ENCODE measurements at places on chromosomes 11 and 22.
A peak's percentile ranks its signal among the peaks of the same experiment; 100 is the strongest.

DNA sequence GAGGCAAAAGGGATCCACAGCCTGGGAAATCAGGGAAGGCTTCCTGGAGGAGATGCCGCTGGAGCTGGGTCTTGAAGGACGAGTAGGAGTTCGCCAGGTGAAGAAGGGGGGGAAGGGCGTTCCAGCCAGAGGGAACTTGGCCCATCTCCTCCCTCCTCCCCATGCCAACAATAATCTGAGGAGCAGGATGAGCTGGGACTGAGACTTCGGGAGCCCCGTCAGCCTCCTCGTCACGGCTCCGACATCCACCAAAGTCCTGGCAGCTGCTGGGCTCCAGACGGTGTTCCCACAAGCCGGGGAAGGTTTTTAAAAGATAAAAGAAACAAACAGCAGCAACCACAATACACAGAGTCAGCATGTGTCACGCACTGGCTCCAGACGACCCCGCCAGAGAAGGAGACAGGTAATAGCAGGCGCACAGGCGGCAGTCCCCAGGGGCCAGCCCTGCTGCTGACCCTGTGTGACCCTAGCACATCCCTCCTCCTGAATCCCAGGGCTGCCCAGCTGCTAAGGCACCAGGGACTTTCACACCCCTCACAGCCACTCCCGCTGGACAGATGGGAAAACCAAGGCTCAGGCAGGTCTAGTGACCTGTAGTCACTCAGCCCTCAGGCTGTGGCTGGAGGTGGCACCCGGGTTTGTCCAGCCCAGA lies 37.3 kb downstream of the NUP50 start:
- DNase-seq, result no peak

DNA sequence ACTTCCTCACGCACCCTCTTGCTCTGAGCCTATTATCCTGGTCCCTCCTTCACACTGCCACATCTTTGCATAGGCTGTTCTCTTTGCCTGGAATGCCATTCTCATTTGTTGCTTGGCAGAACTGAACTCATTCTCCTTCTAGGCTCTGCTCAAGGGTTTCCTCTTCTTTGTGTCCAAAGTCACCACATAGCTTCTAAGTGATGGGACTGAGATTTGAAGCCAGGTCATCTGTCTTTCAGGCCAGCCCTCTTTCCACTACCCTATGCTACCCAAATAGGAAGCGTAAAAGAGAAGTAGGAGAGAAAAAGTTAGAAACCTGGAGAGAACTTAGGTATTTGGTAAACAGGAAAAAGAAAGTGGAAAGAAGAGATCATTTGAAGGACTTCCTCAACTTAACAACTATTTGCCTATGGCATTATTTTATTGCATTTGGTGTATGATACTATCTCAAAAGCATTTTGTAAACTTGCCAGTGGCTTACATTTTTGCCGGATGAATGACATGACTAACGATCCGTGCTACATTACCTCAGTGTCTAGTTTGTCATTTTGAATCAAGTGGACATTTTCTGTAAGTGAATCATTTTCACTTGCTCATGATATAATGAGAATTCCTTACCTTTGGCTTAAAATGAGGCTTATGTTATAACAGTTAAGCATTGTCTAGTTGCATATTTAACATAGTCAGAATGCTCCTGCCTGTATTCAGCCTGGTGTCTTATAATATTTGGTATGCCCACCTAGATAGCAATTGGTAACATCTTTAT lies 18.5 kb downstream of the NF2 start:
- DNase-seq, result peak; percentile 74

DNA sequence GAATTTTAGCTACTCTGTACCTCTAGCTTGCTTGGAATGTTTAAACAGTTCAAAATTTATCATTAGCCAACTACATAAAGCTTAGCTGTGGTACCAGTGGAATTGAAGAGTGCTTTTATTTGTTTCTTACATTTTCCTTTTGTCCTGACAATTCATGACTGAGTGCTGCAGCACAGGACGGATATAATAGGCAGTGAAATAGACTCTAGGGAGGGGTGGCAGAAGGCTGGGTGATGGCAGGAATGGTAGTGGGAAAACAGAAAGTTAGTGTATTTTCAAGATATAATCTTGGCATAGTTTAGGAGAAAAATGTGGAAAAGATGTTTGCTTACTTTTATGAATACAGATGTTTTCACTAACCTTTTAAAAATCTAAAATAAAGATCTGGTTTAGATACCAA lies 31.1 kb upstream of the ARHGAP32 start:
- DNase-seq, result no peak

GRCh38 chr11:109247071-109247470 lies 174.9 kb upstream of the C11orf87 start:
- DNase-seq, result peak; percentile 25

GRCh38 chr11:39462506-39462905 lies 1996.9 kb downstream of the LRRC4C start:
- DNase-seq, result no peak

DNA sequence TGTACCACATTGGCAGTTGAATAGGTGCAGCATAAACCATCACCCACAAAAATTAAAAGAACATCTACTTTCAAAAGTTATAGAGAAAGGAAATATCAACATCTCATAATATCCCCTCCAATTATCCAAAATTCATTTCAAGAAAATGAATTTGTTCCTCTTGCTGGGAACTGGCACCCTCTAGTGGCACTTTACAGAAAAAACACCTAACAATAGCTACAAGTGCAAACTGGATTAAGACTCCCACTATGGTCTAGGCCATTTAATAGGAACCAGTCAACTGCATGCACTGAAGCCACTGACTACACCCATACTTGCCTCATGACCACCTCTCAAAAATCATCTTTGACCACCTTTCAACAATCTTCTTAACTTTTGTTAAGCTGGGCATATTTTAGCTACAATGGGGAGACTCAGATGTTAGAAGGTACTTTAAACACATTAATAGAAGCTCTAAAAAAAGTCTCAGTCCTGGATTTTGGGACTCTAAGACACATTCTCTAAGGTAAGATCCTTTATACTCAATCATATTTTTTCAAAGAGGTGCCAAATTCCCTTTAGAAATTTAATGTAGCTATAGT lies 17.3 kb downstream of the TRAF6 start:
- peak; percentile 48 for DNase-seq

- DNase-seq, result peak; percentile 60
These were observed 652.5 kb downstream of the NTM start for GRCh38 chr11:132022733-132023478.

DNA sequence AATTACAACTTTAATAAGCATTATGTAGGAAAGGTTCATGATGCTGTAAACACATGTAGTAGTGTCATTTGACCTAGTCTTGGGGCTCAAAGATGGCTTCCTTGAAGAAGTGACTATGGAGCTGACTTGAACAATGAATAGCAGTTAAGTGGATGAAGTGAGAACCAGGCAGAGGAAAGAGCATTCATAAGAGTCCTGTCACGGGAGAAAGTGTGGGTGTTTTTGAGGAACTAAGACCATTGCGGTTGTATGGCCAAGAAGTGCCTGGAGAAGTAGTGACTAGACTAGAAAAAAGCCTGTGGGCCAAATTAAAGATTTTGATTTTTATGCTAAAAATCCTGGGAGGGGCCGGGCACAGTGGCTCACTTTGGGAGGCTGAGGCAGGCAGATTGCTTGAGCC lies 7.2 kb upstream of the IL18BP start:
- DNase-seq, result no peak

- no peak for DNase-seq
These were observed 7.9 kb downstream of the ABTB2 start for GRCh38 chr11:34349882-34350281.

GRCh38 chr11:96147906-96148486 lies 195.0 kb downstream of the MAML2 start:
- DNase-seq, result no peak

GRCh38 chr11:48169717-48170116 lies 46.9 kb upstream of the OR4B1 start:
- DNase-seq, result no peak

DNA sequence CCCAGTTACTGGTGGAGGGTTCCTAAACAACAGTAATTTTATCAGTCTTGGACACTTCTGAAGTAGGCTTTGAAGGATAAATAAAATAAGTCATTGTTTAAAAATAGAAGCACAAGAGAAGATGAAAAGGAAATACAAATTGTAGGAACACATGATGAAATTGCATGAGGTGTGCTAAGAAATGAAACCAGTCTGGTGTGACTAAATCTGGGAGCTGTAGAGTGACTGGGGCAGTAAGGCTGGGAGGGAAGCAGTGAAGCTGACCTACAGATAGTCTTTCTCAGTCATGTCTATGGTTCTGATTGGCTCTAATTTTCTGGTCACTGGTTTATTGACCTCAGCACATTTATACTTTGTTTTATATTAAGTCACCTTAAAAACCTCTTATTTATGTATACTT lies 139.1 kb downstream of the SLC17A6 start:
- DNase-seq, result no peak

DNA sequence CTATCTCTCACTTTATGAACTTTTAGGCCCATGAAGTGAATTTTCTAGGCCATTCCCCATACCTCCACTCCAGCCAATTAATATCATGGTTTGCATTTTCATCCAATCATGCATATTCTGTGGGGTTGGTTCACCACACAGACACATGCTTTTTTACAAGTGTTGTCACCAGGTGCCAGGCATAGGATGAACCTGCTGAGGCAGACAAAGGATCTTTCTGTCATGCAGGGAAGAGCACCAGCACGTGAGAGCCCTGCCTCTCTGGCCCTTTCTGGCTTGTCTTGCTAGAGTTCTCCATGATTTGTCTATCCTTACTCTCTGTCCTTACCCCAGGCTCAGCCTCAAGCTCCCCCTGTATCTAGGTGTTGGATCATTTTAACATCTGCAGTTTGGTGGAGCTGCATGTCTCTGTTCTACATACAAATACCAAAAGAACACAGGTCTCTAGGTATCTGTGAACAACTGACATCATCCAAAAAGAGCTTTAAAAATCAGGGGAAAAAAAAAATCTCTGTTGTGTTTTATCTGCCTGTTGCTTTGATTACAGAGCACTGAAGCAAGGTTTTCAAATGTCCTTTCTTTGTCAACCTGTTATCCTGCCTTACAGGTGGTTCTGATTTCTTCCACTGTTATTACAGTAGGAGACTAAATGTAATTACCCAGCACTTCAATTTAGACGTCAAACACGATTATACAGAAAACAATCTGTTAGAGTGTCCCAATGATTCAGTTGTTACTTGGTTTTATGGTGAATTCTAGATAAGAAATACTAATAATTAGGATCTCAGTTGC lies 58.4 kb upstream of the GRAMD1B start:
- DNase-seq, result no peak

DNA sequence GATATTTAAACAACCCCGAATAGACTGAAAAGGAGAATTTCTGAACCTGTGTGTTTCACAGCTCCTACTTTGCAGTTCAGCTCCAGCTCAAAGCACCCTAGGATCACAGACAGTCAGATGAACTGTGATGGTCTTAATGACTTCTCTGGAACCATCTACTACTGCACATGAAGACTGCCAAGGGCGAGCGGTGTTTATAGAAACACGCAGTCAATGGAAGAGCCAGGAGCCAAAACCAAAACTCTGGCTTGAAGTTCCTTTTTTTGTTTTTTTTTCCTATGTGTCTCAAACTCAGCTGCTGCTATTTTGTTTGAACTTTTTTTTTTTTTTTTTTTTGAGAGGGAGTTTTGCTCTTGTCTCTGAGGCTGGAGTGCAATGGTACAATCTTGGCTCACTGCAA lies 382.6 kb upstream of the SYN3 start:
- DNase-seq, result no peak

GRCh38 chr11:64885367-64886286 lies 7.2 kb upstream of the EHD1 start:
- DNase-seq, result no peak

GRCh38 chr22:36239401-36240171 lies at the start of gene APOL2:
APOL2 (minus strand) TSS chr22:36239527; CDS start chr22:36233162, 6,365 bp downstream.
- DNase-seq, result peak; percentile 92

- no peak for DNase-seq
These were observed 61.6 kb upstream of the TOP3B start for GRCh38 chr22:22044153-22044552.

- peak; percentile 31 for DNase-seq
These were observed 21.9 kb downstream of the SUN2 start for GRCh38 chr22:38733724-38734381.

DNA sequence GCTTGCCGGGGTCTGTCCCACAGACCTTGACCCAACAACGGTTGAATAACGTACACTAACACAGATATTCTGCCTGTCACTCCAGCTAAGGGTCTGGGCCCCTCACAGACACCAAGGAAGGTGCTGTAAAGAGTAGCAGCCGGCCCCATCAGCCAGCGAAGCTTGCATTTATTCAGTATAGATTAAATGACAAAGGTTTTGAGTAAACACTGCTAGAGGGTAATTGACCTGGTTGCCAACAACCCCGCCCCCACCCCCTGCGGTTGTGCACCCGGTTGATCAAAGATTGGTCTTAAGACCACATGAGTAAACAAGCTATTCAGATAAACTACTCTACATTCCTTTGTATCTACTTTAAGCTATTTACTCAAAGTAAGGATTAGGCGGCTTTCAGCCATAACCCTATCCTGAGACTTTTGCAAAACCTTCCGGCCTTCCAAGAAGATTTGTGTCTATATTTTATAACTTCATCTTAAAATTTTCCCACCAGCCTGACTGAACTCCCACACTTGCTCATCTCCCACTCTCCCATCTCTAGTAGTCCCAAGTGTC lies 4.8 kb upstream of the CKAP5 start:
- DNase-seq, result no peak

DNA sequence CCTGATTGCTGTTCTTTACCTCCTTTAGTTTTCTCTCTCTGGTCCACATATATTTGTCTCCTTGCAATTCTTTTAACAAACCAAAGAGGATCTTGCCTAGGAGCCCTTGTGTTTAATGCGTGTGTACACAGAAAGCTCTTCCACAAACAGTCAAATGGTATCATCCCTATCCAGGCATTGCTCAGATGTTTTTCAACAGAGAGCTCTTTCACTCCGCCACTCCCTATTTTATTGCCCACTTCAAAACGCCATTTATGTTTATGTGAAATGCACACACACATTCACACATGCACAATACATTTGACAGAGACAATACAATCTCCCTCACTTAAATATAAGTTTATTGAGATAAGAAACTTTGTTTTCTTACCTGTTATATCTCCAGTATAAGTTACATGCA lies 4.7 kb downstream of the OR5AP2 start:
- DNase-seq, result no peak

- DNase-seq, result peak; percentile 62
These were observed 131.2 kb downstream of the BUD13 start for GRCh38 chr11:116641561-116642045.

DNA sequence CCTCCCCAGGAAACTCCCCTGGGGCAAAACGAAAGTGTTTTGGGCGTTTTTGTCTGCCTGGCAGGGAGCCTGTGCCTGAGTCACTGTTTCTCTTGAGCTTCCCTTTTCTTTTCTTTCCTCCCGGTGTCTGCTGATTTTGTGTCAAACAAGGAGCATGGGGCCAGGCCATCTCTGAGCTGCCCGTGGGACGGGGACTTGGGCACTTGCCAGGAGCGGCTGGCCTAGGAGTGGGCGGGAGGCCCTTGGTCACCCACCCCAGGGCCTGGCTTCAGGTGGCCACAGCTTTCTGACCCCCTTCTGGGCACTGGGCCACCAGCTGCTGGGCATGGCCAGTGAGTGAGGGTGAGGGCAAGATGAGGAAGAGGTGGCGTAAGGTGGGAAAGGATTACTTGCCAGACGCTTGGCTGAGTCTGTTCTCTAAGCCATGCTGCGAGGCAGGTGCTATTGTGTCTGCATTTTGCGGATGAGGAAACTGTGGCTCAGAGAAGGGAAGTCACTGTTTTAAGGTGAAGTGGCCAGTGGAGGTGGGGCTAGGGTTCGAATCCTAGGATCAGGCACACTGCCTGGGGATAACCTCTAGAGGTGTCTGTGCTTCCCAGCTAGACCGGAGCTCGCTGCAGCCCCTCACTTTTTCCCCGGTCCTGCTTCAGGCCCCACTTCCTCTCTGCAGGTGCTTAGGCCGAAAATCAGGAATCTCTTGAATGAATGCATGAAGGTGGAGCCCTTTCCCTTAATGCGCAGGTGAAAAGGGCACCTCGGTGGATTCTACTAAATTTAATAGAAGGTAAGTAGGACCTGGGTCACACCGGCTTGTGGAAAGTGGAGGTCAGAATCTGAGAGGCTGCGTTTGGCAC lies 7.8 kb upstream of the NFAM1 start:
- DNase-seq, result no peak

Measured in GM03348 (cell line).